ENCODE measurements at places on chromosomes 5 and 9.

DNA sequence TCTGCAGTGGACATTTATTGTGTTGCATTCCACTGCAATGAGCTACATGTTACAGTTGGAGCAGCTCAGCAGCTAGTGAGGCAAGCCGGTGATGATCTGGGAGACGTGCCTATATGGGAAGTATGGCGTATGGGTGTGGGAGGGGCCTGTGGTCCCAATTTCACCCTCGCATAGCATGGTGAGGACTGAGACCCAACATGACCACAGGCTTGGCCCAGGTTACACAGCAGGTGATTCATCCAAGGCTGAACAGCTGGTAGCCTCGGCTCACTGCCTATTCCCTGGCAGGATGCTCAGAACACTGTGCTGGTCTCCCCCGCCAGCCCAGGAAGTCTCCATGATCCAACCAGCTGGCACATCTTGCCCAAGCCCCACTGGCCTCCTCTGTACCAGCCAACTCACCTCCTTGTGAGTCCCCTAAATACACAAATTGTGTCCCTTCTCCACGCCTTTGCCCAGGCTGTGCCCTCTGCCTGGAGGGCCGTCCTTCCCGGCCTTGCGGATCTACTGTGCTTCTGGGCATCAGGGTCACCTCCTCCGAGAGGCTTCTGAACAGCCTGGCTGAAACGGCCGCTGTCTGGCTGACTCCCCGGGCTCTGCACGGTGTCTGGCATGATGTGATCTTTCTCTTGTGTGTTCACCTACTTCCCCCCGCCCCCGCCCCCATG is 81.4 kb downstream of the NSUN2 start:
- no peak for DNase-seq

DNA sequence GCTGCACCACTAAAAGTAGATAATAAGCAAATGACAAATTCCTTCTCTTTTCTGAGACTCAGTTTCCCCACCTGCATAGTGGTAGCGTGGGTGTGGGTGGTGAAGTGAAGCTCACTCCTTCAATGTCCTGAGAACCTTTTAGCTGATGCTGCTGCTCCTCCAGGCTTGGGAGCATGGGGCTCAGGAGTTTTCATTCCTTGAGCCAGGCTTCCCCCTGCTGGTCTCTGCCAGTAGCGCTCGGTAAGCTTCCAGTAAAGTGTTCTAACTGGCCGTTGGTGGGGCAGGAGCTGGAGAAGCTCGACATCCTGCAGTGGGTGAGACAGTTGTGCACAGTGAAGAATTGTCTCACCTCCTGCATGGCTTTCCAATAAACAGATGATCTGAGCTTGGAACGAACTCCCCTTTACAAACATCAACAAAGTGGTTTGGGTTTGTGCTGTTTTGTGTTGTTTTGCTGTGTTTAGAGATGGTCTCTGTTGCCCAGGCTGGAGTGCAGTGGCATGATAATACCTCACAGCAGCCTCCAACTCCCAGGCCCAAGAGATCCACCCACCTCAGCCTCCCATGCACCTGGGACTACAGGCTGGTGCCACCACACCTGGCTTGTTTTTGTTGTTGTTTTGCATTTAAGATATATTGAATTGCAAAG is 34.6 kb downstream of the SPARC start:
- DNase-seq: peak; percentile 80

GRCh38 chr9:27179245-27179865 is 70.3 kb downstream of the TEK start:
- DNase-seq: no peak

DNA sequence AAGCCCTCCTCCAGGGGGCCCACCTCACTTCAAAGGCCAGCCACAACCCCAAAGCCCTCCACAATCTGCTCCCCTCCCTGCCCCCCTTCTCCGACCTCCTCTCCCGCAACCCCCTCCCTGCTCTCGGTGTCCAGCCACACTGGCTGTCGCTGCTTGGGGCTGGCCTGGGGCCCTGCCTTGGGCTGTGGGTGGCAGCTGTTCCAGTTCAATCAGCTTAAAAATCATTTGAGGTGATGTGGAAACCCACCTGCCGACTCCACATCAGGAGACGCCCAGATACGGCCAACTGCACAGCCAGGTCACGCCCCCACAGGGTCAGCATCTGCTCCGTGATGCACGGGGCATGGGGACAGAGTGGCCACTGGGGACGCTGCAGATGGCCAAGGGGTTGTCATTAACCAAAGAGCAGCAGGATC is 107.0 kb upstream of the MVB12B start:
- no peak for DNase-seq

GRCh38 chr5:171306781-171307591 is 2.1 kb upstream of the TLX3 start:
- DNase-seq: no peak

GRCh38 chr9:1198085-1198484 is 147.9 kb downstream of the DMRT2 start:
- DNase-seq: no peak

DNA sequence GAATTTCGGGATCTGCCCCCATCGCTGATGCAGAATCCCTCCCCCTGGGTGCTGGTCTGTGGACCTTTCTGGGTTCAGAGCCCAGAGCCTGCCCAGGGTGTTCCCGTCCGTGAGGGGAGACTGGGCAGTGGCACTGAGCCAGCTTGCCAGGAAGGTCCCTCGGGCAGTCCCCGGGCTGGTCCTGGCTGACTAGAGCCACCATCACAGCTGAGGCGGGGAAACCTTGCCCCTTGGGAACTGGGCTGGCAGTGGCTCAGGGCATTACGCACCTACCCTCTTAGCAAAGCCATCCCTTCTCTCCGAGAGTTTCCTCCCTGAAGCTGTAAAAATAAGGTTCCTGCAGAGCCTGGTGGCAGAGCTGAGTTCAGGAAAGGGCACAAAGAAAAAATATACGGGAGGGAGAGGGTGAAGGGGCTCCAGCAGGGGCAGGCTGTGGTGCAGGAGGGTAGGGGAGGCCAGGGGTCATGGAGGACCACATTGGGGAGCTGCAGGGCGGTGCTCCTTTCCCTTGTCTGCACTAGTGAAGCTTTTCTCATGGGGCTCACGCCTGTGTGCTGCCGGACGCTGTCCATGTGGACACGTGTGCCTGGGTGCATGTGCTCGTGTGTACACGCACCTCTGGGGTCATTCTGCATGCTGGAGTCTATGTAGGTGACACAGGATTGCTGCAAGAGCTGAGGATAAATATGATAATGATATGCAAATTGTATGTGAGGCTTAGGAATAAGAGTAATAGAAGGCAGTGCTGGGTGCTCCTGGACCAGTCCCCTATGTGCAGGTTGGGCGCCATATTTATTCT is 118.9 kb downstream of the LHX2 start:
- DNase-seq: no peak

- no peak for DNase-seq
Measured at GRCh38 chr9:118686959-118687358, 682.3 kb downstream of the BRINP1 start.

DNA sequence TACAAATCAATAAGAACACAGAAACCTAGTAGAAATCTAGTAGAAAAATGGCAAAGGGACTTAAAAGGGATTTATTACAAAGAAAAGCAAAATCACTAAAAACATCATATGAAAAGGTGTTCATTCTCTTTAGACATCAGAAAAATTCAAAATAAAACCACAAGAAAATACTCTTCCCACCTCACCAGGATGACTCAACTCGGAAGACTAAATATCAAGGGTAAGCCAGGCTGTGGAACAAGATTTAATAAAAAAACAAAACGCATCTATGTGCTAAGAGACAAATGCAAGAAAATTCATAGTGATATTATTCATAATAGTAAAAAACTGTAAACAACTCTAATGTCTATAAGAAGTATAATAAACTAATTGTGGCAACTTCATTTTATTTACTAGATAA is 181.6 kb upstream of the GHR start:
- DNase-seq: no peak

DNA sequence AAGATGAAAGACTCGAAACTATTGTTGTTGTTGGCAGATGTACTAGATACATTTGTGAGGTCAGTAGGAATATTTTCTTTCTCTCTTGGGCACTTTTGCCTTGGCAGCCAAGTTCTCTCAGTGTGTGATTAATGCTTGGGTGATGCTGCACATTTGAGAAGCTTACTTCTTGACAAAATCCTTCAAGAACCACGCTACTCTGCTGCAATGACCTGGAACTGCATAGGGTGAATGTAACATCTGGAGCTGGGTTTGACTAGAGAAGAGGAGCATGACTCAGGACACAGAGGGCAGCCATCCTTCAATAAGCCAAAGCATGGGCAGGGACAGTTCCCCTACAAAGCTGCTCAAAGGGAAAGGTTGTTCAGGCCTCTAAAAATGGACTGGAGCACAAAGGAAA is 75.5 kb upstream of the PUM3 start:
- DNase-seq: no peak

DNA sequence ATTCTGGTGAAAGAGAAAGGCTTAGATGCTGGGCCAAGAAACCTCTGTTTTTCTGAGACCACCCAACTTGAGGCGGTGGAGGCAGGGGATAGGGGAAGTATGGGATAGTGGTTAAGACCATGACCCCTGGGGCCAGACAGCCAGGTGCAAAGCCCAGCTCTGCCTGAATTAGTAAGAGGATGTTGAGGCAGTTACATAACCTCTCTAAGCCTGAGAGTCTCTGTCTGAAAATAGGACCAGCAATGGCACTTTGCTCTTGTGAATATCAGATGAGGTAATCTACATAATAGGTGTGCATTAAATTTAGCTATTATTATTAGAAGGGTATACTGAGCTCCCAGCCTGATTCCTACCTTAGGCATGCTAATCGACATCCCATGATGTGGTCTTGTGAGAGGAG is 68.2 kb downstream of the DOCK2 start:
- DNase-seq: no peak

DNA sequence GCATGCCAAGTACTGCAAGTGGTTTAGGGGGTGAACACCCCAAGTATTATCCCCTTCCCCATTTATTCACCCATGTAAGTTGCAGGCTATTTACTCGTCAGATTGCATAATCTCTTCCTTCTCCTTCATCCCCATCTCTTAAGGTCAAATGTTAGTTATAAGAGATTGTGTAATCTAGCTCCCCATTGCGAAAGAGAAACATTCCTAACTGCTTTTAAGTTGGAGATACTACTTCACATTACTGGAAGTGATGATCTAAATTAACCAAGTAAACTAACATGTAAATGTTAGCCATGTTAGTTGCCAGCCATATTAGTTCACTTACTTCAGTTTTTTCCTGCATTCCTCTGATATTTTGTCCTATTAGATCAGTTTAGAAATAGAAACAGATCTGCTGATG is 262.3 kb downstream of the TAF11L14 start:
- no peak for DNase-seq

DNA sequence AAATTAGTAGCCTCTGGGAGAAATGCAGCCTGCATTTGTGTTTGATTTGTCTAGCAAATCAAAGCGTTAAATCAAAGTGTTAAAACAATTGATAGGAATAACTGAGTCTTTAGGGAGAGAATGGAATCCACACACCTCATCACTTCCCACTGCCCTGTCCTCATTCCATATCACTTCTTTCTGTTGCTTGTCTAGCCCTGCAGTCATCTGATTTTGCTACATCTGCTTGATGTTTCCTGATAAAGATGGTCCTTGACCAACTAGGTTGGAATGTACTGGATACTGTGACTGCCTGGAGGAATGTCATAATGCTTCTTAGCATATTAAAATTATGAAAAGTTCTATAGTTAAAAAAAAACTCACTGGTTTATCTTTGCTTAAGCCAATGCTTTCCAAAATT is 119.9 kb downstream of the DOCK2 start:
- DNase-seq: no peak

GRCh38 chr5:113984928-113985327 is 376.9 kb upstream of the KCNN2 start:
- DNase-seq: no peak

- DNase-seq: no peak
Measured at GRCh38 chr5:83777856-83778255, 57.2 kb upstream of the HAPLN1 start.
